ENCODE measurements at places on chromosomes 12 and 14. TPM values are rescaled to one million over a fixed set of nuclear protein-coding genes. Genes with fewer than 3 reads are reported as not detected.

DNA sequence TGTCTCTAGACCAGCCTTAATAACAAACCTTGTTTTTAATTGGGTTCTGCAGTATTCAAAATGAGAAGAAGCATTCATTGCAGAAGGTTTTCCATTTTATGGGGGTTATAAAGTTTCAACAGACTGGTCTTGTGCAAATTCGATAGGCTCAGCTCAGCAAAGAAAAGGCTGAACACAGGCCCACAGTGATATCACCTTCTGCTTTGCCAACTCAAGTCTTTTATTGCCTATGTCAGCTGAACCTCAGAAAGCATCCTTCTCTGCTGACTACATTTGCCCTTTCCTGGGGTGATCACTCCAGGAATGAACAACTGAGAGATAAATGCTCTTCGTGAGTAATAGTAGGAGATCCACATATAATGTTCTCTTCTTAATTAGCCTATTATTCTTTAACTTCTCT is 134.5 kb upstream of the CCDC175 start:
- no peaks in the 10 kb centered on the region for H3K36me3 ChIP-seq
- H3K4me3 ChIP-seq, result no peak overlapping the region
- no peak for DNase-seq
- H3K27ac ChIP-seq, result no peak overlapping the region
- H3K4me1 ChIP-seq, result no peaks in the 10 kb centered on the region

DNA sequence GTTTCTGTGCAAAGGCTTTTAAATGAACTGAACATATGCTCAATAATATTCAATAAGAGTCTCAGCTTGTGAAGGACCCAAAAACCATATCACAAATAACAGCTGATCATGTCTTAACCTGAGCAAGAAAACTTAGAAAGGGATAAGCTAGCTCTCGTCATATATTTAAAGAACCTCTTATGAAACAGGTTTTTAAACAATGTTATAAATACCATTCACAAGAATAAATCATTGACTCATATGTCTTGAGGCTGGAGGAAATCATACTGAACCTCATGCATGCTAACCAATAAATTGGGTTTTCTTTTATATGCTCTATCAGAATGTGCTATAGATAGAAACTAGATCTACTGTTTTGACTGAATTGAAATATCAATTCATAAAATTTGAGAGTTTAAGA is 426.9 kb downstream of the NOVA1 start:
- H3K4me3 ChIP-seq, result no peak overlapping the region
- DNase-seq, result no peak
- no peaks in the 10 kb centered on the region for H3K4me1 ChIP-seq
- no peaks in the 10 kb centered on the region for H3K36me3 ChIP-seq
- H3K27ac ChIP-seq, result no peak overlapping the region

DNA sequence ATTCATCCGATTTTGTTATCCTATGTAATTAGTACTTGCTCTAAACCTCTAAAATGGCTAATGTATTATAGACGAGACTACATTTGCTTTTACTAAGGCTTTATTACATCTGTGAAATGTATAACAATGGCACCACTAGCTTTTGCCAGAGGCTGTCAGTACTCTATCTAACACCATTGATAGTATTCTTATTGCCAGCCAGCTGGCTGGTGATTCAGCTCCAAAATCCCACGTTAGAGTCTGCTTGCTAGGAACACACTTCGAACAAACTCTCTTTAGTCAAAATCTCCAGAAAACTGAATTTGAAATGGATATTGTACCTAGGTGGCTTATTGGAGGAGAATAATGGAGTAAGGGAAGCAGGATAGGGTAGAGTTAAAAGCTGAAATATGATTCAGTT is 839.2 kb downstream of the SLC6A15 start:
- H3K36me3 ChIP-seq, result no peaks in the 10 kb centered on the region
- H3K27ac ChIP-seq, result no peak overlapping the region
- no peaks in the 10 kb centered on the region for H3K4me1 ChIP-seq
- no peaks in the 10 kb centered on the region for H3K27me3 ChIP-seq
- no peak for DNase-seq

GRCh38 chr12:50397117-50397650 is 775 bp upstream of the FAM186A start:
- no peak overlapping the region for H3K27ac ChIP-seq
- no peaks in the 10 kb centered on the region for H3K36me3 ChIP-seq
- H3K4me3 ChIP-seq, result no peak overlapping the region
- no peak for DNase-seq

GRCh38 chr14:53529519-53529918 is 376.4 kb upstream of the DDHD1 start:
- H3K4me3 ChIP-seq, result no peak overlapping the region
- no peaks in the 10 kb centered on the region for H3K36me3 ChIP-seq
- H3K27ac ChIP-seq, result no peak overlapping the region
- no peaks in the 10 kb centered on the region for H3K27me3 ChIP-seq
- no peak for DNase-seq

The PPP4R4 gene
- polyA plus RNA-seq, result 0.94 TPM

The ASPG gene
- polyA plus RNA-seq, result 13.8 TPM

Measured in heart right ventricle (tissue), 16 donors.